ENCODE measurements at places on chromosomes 12 and 14.
A peak's percentile ranks its signal among the peaks of the same experiment; 100 is the strongest.

- H3K27me3 ChIP-seq, result no peaks in the 10 kb centered on the region
- no peak within 1 kb of the TSS for H3K27ac ChIP-seq
Measured at GRCh38 chr14:67411820-67412421, at the start of gene PLEK2. PLEK2 (minus strand) TSS chr14:67412165; CDS start chr14:67412059, 106 bp downstream.

DNA sequence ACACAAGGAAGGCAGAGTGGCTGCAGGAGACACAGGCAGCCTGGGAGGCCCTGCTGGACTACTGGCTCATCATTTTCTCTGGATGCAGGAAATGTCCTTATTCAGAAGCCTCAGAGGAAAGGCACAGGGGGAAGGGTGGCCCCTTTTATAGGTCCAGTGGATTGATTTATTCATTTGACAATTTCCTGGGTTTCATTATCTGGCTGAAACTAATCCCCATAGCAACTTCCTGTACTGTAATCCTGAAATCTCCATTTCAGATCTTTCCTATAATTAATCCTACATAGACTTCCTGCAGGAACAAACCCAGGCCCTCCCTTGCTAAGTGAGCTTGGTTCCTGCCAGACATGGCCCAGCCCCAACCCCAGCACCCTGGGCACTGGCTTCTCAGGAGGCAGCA, 23.0 kb downstream of the KRT76 start:
- H3K27me3 ChIP-seq, result no peaks in the 10 kb centered on the region
- no peaks in the 10 kb centered on the region for H3K4me1 ChIP-seq
- no peak overlapping the region for H3K4me3 ChIP-seq
- no peak for DNase-seq

- H3K4me1 ChIP-seq, result no peaks in the 10 kb centered on the region
- H3K27ac ChIP-seq, result no peak overlapping the region
- H3K4me3 ChIP-seq, result no peak overlapping the region
- H3K27me3 ChIP-seq, result no peaks in the 10 kb centered on the region
Measured at GRCh38 chr14:45893127-45893526, 640.1 kb upstream of the MIS18BP1 start.

- no peak for DNase-seq
- H3K4me3 ChIP-seq, result no peak overlapping the region
- H3K27ac ChIP-seq, result peak overlapping the region; percentile 86
- H3K27me3 ChIP-seq, result no peaks in the 10 kb centered on the region
- H3K4me1 ChIP-seq, result peaks cover 30% of the 10 kb centered on the region
- H3K36me3 ChIP-seq, result 0 out of 2 replicates have a peak, but pooled peaks cover 3% of the 10 kb centered on the region
Measured at GRCh38 chr14:97107080-97107479, 309.9 kb downstream of the VRK1 start.

DNA sequence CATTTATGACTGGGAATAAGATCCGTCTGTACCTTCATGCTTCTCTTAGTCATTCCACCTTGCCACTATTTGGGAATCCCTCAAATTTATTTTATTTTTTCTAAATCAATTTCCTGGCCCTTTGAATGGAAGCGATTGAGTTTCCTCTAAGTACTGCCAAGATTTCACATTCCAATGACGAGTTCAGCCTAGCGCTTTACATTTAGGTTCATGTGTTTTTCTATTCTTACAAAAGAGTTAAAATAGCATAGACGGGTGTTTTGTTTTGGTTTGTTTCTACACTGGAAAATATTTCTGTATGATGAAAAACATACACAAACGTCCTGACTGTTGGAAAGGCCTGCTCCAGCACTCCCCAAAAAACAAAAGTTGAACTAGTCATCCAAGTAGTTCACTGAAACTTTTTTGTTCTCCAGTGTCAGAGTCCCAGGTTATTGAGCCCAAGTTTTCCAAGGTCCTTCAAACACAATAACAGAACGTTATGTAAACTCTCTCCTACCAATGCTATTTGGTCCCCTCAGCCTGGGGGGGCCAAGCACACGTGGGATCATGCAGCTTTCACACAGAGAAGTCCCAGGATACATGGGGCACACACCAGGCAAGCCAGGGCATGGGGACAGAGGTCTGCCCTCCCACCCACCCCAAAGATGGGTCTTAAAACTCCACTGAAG, 74.8 kb upstream of the FOXN3 start:
- H3K27ac ChIP-seq, result no peak overlapping the region
- no peaks in the 10 kb centered on the region for H3K4me1 ChIP-seq
- no peak for DNase-seq
- H3K36me3 ChIP-seq, result no peaks in the 10 kb centered on the region
- no peak overlapping the region for H3K4me3 ChIP-seq

- no peaks in the 10 kb centered on the region for H3K27me3 ChIP-seq
- no peaks in the 10 kb centered on the region for H3K36me3 ChIP-seq
- no peak overlapping the region for H3K27ac ChIP-seq
- H3K4me3 ChIP-seq, result no peak overlapping the region
- no peak for DNase-seq
- no peaks in the 10 kb centered on the region for H3K4me1 ChIP-seq
Measured at GRCh38 chr12:80861641-80862378, 75.9 kb downstream of the LIN7A start.

DNA sequence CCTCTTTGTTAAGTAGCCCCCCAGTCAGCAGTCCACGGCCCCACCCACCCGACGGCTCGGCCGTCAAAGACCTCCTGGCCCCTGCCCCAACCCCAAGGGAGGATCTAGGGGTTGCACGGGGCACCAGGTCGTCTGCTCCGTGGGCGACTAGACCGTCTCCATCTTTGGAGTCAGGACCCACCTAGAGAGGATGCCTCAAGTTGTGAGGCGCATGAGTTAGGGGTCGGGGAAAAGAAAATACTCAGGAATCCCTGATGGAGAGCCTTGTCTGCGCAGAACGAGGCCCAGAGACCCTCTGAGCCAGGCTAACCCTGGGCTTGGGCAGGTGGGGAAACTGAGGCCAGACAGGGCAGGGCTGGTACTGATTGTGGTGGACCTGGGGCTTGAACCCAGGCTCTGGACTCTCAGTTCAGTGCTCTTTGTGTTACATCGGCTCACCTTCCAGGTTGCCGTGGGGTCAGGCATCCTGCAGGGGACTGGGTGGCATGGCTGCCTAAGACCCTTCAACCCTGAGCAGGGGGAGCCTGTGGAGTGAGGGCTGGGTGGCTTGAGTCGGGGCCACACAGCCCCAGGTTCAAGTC, 839 bp downstream of the OTUB2 start:
- no peaks in the 10 kb centered on the region for H3K36me3 ChIP-seq
- no peaks in the 10 kb centered on the region for H3K4me1 ChIP-seq
- no peak overlapping the region for H3K4me3 ChIP-seq

GRCh38 chr14:85892251-85892650, 362.3 kb downstream of the FLRT2 start:
- no peak for DNase-seq
- H3K27ac ChIP-seq, result no peak overlapping the region
- no peaks in the 10 kb centered on the region for H3K36me3 ChIP-seq
- peaks cover 7% of the 10 kb centered on the region for H3K4me1 ChIP-seq
- no peaks in the 10 kb centered on the region for H3K27me3 ChIP-seq
